ENCODE measurements at places on chromosomes 12 and 14.

- no peak for DNase-seq
These were observed 44.0 kb downstream of the RAD52 start for GRCh38 chr12:905261-906031.

DNA sequence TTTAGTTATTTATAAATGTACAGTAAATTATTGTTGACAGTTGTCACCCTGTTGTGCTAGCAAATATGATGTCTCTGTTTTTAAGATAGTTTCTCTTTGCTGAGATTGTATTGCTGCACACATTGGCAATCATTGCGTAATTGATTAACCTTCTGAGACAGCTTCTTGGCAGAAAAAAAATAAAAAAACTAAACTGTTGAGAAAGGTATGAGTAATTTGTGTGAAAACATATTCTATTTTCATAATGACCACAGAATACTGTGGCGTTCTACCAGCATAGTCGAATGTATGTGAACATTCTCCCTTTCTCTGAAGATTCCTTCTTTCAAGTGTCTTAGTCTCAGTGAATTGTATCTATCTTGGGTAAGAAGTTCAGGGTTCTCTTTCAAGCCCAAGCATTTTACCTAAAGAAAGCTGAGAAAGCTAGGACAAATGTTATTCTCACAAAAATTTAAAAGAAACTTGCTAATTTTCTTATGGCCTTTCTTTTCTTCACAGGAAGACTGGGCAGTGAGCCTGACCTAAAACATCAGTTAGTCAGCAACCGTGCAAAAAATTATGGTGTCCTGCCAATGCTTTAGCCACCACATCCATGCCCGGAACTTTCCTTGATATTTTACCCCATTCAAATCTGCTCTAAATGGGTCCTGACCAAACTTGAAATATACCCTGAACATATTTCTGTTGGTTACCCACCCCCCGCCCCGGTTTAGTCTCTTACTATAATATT, 69.0 kb upstream of the REP15 start:
- no peak for DNase-seq

DNA sequence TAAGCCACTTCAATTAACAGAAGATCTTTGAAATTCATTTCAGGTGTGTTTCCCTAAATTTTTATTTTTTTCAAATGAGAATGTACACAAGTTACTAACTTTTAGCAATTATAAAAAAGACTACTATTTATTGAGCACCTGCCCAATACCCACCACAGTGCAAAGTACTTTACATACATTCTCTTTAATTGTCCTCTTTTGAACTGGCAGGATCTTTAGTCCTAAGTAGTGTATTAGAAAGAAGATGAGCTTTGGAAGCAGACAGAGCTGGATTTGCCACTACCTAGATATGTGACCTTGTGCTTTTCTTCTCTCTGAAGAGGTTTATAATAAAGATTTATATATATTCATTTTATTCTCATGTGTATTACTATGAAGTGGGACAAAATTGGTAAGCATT, 63.7 kb downstream of the TMEM117 start:
- DNase-seq: no peak

DNA sequence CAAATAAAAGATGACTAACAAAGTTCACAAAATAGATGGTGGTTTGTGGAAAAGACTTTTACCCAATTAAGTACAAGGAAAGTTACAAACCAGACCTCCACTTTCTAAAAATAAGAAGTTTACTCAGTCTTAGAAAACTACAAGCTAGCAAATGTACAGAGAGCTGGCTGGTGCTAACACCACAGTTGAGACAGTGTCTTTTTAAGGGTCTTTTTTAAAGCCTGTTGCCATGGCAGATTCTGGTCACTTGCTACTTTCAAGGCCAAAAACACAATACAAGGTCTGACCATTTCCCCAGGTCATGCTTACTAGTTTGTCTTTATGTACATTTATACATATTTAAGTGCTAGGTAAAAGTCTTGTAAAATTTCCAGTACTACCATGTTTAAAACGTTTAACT, 2.4 kb downstream of the BTG1 start:
- no peak for DNase-seq

GRCh38 chr14:57712102-57712501, 153.8 kb downstream of the SLC35F4 start:
- no peak for DNase-seq

DNA sequence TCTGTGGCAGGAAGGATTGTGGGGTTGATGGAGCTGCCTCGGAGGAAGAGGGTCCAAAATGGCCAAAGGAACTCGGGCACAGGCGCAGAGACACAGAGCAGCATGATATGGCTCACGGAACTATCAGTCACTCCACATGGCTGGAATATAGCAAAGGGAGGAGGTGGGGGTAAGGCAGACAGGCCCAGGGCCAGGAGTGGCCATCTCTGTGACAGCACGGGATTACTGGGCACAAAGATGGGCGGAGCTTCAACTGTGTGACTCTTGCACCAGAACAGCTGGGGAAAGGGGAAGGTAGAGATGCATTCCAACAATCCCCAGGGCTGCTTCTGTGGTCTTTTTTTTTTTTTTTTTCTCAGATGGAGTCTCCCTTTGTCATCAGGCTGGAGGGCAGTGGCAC, 24.8 kb upstream of the EML1 start:
- DNase-seq: no peak

DNA sequence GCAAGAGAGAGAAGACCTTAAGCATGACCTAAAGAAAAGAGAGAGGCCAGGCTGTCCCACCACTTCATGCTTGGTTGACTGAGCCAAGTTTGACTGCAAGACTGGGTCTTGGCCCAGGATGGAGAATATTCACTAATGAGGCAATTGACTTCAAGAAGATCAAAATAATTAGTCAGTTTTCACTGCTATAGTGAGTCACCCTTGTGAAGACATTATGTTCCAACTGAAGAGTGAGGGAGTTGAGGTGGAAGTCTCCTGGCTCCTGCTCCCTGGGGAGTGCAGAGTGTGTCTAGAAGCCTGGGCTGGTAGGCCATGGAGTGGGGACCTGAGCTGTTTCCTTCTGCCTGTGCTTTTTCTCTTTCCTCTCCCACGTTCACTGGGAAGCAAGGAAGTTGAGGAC, 117.6 kb downstream of the CACNA1C start:
- DNase-seq: no peak

DNA sequence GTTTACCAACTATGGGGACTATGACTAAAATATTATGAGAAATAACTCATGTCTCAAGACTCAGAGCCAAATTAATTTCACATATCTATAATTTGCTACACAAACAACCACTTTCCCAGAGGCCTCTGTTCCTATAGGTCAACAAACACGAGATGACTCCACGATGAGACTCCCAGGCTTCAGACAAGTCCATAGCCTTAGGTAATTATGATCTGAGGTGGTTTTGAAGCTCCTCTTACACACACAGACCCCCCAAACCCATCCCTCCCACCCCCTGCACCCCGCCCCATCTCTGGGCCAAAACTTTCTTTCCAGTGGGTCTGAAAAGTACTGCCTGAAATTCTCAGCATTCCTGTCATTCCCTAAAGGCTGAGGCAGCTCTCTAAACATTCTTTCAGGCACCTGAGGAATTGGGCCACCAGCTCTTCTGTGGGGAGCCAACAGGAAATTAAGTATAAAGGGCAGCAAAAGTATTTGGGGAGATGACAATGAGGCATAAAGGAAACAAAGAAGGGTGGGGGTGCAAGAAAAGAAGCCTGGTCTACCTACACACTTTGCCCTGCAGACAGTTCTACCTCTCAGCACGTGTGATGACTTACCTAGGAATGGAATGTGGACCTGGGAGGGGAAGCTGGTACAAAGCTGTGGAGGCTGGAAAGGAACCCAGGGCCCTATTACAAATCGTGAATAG, 143.6 kb downstream of the PAWR start:
- DNase-seq: no peak

DNA sequence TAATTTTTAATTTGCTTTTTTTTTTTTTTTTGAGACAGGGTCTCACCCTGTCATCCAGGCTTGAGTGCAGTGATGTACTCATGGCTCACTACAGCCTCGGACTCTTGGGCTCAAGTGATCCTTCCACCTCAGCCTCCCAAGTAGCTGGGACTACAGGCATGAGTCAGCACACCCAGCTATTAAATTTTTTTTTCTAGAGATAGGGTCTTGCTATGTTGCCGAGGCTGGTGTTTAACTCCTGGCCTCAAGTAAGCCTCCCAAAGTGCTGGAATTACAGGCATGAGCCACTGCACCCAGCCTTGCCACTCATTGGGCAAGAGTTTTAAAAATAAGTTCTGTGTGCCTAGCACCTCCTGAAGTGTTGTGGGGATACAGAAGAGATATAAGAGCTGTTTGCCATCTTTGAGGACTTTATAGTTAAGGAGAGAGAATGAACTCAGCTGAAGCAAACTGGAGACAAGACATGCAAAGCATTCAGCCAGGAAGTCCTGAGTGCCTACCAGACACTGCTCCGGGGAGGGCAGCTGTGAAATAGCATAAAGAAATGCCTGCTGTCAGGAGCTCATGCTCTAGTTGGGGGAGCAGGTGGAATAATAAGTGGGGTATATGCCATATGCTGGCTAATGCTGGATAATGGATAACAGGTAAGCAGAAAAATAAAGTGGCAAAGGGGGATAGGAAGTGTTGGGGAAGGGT, 15.0 kb upstream of the EMP1 start:
- no peak for DNase-seq

GRCh38 chr12:117816-118345, 51.3 kb downstream of the IQSEC3 start:
- DNase-seq: no peak

- no peak for DNase-seq
These were observed 83.1 kb downstream of the KCNMB4 start for GRCh38 chr12:70449074-70449752.

DNA sequence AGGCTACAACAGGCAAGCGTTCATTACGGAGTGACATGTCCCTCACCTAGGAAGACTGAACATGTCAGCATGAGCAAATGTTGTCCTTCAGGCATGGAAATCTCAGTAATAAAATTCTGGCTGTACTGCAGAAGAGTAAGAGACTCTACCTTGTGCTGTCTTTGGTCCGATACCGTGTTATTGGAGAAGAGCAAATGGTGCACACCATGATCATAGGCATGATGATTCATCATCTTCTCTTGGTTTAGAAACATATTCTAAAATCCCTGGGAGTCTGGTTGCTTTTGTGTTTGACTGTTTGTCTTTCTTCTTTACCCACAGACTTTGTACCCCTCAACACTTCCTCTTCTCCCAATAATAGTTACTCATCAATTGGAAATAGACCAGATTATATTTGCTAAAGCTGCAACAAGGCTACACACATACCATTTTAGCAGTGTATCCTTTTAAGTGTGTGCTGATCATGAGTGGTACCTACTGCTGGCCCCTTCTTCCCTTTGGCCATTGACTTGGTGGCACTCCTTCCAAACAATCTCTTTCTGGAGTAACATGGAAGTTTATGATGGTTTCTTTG, 93.5 kb downstream of the RTN1 start:
- DNase-seq: no peak

- DNase-seq: no peak
These were observed 16.0 kb downstream of the AMDHD1 start for GRCh38 chr12:95959107-95959506.

DNA sequence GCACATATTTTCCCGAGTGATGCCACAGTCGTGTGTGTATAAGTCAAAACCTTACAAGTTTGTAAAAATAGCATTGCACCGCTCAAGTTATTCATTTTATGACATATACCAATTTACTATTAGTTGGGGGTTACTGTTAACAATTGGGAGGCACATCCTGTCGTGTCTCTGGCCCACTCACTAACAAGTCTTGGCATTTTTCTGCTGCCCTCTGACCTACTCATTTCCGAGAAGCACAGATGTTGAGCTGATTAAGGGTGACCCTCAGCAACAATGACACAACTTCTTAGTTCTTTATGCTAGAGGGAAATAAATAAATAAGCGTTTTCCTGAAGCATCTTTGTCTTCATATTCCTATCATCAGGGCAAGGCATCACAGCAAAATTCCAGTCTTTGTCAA, 6.8 kb upstream of the ATG14 start:
- no peak for DNase-seq

Data from activated CD4-positive, alpha-beta T cell treated with anti-CD3 and anti-CD28 coated beads for 4 hours (primary cell).